ENCODE measurements at places on chromosomes 6 and 20. TPM values are rescaled to one million over a fixed set of nuclear protein-coding genes. Genes with fewer than 3 reads are reported as not detected.
A peak's percentile ranks its signal among the peaks of the same experiment; 100 is the strongest.

Gene ENPP1
- 34.8 TPM for total RNA-seq

Gene PPP1R3D
- 6.6 TPM for total RNA-seq

Gene MROH8
- total RNA-seq = 1.3 TPM

Gene PRL
- total RNA-seq = not detected

DNA sequence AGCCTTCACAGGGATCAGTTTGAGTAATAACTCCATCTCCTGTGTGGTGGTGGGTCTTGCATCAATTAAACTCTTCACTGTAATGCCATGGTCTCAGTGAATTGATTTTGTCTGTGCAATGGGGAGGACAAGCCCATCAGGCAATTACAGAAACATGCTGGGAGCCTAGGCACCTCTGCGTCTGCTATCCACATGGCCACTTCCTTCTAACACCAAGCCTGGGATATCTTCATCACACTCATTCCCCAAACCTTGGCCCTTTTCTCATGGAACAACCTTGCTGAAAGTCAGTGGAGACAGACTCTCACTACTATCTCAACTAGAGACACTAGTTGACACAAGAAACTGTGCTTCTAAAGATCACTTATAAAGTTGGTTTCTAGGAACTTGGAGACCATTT lies 210.1 kb upstream of the SHLD1 start:
- no peak for DNase-seq

- no peak for DNase-seq
Observed at GRCh38 chr6:127162836-127163235, 44.4 kb downstream of the RSPO3 start.

GRCh38 chr6:136113736-136114173 lies 136.4 kb downstream of the MTFR2 start:
- peak; percentile 9 for DNase-seq

GRCh38 chr6:149383371-149383770 lies 16.7 kb upstream of the SUMO4 start:
- DNase-seq = no peak

- no peak for DNase-seq
Observed at GRCh38 chr6:125370343-125370742, 68.6 kb upstream of the HDDC2 start.

- DNase-seq = no peak
Observed at GRCh38 chr6:78062993-78063392, 410.2 kb downstream of the MEI4 start.

GRCh38 chr6:2007165-2007564 lies 238.2 kb downstream of the GMDS start:
- no peak for DNase-seq

DNA sequence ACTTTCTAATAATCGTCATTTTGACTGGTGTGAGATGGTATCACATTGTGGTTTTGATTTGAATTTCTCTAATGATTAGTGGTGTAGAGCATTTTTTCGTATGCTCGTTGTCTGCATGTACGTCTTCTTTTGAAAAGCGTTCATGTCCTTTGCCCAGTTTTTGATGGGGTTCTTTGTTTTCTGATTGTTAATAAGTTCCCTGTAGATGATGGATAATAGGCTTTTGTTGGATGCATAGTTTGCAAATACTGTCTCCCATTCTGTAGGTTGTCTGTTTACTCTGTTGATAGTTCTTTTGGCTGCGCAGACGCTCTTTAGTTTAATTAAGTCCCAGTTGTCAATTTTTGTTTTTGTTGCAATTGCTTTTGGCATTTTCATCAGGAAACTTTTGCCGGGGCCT lies 32.3 kb upstream of the XRN2 start:
- no peak for DNase-seq

DNA sequence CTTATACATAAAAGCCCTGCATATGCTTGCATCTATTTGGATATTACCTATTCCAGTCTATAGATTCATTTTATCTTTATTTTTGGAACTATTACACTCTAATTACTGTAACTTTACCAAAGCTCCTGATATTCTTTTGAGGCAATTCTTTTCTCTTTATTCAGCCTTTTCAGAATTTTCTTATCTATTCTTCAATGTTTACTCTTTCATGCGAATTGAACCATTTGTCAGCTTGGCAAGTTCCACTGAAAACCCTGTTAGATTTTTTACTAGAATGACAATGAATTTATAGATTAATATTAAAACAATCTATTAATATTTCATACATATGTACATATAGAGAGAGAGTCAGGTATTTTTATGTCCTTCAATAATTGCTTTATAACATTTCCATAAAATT lies 554 bp upstream of the MEP1A start:
- DNase-seq = no peak

DNA sequence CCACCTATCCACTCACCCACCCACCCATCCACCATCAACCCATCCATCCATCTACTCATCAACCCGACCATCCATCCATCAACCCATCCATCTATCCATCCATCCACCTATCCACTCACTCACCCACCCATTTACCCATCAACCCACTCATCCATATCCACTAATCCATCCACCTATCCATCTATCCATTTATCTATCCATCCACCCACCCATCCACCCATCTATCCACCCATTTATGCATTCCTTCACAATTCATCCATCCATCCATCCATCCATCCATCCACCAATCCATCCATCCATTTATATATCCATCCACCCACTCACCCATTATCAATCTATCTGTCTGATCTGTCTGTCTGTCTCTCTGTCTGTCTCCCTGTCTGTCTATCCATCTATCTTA lies 14.1 kb downstream of the BPIFB4 start:
- no peak for DNase-seq
